Diencephalon (tissue), 1 donor: ENCODE measurements at places on chromosomes 2 and 18. TPM values are rescaled to one million over a fixed set of nuclear protein-coding genes. Genes with fewer than 3 reads are reported as not detected.

Gene MYOM1
- total RNA-seq = 10.4 TPM

Gene COL5A2
- 19.1 TPM for total RNA-seq

Gene SERPINB12
- total RNA-seq = not detected

Gene C2orf80
- total RNA-seq = 38.1 TPM

Gene ALS2
- total RNA-seq = 41.1 TPM

Gene ASB18
- total RNA-seq = 1.6 TPM
